Kidney (tissue), 22 donors: ENCODE measurements at places on chromosomes 7 and 10. TPM values are rescaled to one million over a fixed set of nuclear protein-coding genes. Genes with fewer than 3 reads are reported as not detected.

RAB19 gene
- total RNA-seq, result 11.5 TPM

NME8 gene
- total RNA-seq, result 0.44 TPM

GLUD1 gene
- total RNA-seq, result 162 TPM

UCMA gene
- not detected for total RNA-seq

VIPR2 gene
- 0.91 TPM for total RNA-seq

HSPA12A gene
- 33.5 TPM for total RNA-seq

HGF gene
- total RNA-seq, result 23.8 TPM

KLLN gene
- 1.7 TPM for total RNA-seq

ADAMTS14 gene
- total RNA-seq, result 0.47 TPM

DNA sequence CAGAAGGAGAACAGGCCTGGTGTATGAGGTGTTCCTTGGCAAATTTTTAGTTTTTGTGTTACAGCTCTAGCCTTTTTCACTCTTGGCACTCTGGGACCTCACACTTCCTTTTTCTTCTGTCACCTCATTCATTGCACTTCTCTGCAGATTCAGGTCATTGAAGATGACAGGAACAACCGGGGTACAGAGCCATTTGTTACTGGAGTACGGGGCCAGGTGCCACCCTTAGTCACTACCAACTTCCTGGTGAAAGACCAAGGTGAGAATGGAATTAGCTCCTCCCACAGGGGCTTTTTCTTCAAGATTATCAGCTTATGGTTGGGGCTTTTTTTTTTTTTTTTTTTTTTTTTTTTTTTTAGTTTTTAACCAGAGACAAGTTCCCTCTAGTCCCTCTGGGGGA is 18.5 kb upstream of the CHCHD1 start:
- no peak for DNase-seq

DNA sequence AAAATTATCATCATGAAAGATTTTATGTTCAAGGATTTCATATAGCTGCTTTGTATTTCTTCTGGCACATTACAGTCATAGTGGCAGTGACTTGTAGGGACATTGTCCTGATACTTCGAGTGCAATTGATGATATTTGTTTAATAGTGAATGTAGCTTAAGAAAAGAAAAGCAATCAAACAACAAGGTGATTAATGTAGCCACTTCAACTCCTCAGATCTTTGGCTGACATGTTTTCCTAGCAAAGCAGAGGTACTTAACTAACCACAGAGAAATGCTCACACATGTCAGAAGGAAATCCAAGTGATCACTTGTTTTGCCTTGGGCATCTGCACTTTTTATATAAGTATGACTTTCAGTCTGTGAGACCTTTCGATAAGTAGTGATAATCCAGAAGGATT is 470.3 kb downstream of the AUTS2 start:
- DNase-seq, result no peak

GRCh38 chr7:7257899-7258692 is 75.8 kb downstream of the C1GALT1 start:
- DNase-seq, result peak; percentile 54

DNA sequence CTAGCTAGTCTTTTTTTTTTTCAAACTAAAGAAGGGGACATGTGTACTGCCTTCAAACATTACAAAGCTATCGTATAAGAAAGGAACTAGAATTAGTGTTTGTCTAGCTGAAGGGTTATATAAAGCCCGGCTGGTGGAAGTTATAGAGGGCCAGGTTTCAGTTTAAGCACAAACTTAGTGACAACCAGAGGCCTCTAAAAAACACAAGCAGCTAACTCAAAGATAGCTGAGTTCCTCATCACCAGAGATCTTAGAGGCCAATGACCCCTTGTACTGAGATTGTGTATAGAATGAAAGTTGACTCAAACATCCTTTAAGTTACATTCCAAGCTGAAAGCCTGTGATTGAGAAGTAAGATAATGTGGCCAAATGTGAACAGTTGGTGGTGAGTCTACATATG is 28.1 kb upstream of the SGMS1 start:
- no peak for DNase-seq

GRCh38 chr10:122419016-122419415 is 35.4 kb upstream of the ARMS2 start:
- no peak for DNase-seq

DNA sequence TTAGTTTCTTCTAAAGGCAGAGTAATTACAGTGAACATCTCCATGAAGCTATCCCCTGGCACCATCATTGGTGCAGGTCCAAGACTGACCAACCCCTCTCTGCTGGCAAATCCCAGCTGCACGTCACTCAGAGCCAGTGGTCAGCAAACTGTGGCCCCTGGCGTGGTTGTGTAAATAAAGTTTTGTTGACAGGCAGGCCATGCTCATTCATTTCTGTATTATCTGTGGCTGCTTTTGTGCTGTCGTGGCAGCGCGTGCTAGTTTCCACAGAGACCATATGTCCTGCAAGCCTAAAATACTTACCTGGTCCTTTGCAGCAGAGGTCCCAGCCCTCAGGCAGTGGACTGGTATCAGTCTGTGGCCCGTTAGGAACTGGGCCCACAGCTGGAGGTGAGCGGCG is 117.6 kb upstream of the NPS start:
- no peak for DNase-seq

DNA sequence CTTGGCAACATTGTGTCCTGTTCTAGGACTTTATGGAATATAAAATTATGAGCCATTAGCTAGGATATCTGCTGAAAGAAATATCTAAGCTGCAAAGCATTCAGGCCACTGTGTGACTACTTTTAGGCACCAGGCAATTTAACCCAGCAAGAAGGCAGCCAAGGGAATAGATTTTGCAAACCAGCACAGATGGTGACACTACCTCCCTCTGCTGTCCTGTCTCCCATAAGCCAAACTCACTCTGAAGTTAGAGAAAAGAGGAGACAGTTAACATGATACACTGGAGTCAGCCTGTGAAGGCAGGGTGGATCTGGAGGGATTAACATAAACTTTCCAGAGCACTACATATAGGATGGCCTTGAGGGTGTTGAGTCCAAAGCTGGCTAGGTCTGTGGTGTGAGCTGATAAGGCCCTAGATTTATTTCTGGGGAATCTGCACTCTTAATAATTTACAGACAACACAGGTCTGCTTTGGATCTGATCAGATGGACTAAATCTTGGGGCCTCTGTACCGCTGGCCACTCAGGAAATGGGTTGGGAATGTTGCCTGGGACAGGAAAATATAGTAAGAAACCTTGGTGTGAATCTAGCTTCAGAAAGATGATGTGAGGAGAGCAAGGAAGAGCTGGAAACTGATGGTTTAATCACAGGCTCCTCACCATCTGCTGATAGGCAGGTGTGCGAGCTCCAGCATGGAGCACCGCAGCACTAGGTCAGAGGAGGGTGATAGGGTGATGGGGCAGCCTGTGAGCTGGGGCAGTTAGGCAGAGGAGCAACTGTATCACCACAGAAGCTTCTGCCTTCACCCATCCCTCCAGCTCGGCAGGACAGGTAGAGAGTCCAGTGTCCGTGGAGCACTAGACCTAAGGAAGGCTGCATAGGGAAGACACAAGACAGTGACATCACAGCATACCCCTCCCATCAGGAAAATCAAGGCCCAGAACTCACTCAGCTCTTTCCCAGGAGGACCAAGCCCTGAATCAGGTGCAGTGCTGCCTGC is 229.9 kb upstream of the PRSS1 start:
- DNase-seq, result no peak

DNA sequence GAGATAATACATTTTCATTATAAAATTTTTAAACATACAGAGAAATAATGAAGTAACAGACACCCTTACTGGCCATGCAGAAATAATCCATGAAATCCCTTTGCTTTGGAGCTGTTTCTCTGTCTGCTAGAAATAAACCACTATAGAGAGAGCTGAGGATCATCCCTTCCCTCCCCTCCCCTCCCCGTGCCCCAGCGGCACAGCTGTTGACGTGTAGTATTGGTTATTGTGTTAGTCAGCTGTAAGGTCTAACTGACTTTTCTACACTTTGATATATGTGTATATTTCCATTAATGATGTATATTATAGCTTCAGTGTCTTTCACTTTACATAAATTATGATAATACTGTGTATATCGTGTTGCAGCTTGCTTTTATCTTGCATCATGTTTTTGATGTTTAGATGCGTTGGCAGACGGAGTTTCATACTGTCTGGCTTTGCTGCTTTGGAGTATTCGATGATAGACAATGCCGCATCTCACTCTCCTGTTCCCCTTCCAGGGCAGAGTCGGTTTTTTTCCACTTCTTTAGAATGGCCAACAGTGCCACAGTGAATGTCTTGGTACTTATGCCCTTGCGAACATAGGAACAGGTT is 27.4 kb upstream of the GRID1 start:
- DNase-seq, result no peak

DNA sequence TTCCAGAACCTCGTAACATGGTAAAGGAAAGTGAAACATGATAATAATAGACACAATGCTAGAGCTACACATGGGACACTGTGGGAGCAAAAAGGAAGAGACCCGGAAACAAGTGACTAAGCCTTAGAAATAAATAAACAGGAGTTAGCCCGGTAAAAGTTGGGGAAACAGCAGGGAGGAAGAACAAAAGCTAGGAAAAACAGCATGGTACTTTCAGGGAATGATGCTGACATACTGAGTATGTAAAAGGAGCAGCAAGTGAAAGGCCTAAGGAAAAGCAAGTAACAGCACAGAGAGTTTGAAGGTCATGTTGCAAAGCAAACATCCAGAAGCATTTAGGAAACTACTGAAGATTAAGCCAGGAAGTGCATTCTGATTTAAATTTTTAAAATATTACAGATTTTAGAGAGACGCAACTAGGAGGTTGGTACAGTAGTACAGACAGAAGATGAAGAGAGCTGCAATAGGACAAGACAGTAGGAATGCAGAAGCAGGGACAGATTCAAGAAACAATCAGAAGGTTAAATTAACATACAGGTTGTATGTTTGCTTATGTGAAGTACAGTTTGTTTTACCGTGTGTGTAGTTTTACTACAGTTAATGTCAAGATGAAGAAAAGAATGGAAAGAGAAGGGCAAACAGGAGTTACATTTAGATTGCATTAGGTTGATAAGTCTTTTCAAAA is 63.7 kb downstream of the ARHGAP12 start:
- DNase-seq, result no peak

DNA sequence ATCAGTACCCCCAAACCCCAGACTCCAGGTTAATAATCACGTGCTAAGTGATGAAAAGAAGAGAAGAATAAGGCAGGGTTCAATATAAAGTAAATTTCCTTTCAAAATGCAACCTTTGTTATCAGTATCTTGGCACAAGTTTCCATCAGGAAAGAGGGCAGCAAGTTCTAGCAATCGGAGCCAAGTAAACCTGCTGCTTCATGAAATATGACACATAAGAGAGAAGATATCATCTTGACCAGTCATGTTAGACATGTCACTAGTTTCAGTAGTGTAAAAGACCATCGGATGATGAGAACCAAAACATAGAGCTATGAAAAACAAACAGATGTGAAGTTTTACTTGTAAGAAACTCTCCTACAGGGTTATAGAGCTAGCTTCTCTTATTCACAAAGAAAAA is 44.0 kb downstream of the AASS start:
- DNase-seq, result no peak

- DNase-seq, result no peak
These were observed 786 bp downstream of the TAF3 start for GRCh38 chr10:7819121-7819460.

DNA sequence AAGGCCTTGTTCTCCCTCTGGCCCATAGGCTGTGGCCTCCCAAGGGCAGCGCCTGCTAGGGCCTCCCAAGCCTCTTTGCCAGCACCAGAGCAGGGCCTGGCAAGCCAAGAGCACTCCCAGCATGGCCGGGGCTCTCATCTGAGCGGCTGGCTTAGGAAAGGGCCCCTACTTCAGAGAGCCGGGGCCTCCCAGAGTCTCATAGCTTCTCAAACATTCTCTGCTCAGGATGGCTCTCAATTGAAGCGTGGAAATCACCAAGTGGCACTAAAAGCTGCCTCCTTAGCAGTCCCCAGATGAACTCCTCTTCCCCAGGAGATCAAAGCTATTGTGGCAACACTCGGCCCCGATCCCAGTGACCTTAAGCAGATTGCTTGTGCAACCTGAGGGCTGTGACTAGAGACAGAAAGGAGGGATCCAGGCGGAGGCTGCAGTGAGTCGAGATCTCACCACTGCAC is 69.4 kb downstream of the FAM53B start:
- peak; percentile 58 for DNase-seq

DNA sequence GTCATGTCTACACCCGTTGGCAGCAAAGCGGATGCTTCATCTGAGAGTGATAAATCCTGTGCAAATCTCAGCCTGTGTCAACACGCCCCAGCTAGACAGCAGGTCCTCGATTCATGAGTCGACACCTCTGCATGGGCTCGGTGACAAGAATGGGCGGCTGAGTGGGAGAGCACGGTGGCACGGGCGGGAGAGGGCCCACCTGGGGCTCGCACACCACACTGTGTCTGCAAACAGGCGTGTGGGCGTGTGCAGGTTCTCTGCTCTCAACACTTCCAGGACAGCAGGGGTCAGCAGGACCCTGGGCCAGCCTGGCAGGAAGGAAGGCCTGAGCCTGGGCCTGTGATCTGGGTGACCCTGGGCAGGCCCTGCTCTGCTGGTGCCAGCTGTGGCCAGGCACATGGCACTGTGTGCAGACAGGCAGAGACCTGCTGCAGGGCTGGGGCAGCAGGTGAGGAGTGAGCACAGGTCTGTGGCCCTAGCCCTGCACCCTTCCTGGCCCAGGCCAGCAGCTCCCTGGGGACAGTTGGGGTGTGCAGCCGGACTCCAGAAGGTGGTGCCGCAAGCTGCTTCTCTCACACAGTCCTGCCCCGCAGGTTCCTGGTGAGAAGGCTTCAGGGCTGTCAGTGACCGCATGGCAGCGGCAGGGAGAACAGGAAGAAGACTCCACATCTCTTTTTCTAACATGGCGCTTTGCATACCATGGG is 216.4 kb downstream of the ELFN1 start:
- peak; percentile 63 for DNase-seq

- no peak for DNase-seq
These were observed 131.8 kb downstream of the FAM204A start for GRCh38 chr10:118210276-118210675.

GRCh38 chr7:148253629-148254028 is 336.9 kb upstream of the C7orf33 start:
- DNase-seq, result no peak

GRCh38 chr7:48497521-48497920 is 326.3 kb downstream of the ABCA13 start:
- DNase-seq, result no peak

DNA sequence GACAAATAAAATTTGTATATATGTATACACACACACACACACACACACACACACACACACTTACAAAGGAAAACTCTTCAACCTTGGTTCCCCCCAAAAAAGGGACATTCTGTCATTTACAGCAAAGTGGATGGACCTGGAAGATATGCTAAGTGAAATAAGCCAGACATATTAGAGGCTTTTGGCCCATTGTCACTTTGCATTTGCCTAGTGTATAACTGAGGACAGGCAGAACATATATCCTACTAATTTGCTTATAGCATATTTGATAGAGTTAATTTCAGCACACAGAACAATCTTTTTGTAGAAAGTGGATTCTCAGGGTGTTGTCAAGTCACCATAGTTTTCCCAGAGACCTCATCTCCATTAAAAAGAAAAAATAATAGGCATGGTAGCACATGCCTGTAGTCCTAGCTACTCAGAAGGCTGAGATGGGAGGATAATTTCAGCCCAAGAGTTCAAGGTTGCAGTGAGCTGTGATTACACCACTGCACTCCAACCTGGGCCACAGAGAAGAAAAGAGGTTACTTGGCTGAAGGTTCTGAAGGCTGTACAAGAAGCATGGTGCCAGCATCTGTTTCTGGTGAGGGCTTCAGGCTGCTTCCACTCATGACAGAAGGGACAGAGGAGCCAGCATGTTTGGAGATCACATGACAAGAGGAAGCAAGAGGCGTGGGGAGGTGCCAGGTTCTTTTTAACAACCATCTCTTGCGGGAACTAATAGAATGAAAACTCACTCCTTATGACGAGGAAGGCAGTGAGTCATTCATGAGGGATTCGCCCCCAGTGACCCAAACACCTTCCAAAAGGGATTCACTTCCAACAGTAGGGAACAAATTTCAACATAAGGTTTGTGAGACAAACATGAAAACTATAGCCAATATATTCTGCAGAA is 135.6 kb downstream of the TMEM168 start:
- DNase-seq, result no peak
